ENCODE measurements at places on chromosomes 3 and 15. TPM values are rescaled to one million over a fixed set of nuclear protein-coding genes. Genes with fewer than 3 reads are reported as not detected.
A peak's percentile ranks its signal among the peaks of the same experiment; 100 is the strongest.

GRCh38 chr3:51729042-51729633 lies 22.3 kb downstream of the GRM2 start:
- DNase-seq: no peak

LARP6 gene
- total RNA-seq: 119 TPM

DNA sequence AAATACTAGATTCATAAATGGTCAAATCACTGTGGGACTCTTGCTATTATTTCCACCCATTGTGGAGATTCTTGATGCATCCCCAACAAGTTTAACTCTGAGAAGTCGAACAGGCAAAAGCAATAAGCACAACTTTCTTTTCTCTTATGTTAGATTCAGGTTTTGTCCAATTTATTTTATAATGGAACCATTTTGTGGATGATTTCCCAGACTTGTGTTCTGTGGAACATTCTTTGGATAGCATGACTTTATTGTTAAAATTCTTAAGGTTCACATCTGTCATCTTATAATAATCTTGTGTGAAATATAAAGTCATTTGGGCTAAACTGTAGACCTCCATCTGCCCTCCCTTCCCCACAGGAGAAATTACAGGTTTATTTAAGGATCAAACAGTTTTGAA lies 213.7 kb downstream of the LPP start:
- DNase-seq: no peak

DNA sequence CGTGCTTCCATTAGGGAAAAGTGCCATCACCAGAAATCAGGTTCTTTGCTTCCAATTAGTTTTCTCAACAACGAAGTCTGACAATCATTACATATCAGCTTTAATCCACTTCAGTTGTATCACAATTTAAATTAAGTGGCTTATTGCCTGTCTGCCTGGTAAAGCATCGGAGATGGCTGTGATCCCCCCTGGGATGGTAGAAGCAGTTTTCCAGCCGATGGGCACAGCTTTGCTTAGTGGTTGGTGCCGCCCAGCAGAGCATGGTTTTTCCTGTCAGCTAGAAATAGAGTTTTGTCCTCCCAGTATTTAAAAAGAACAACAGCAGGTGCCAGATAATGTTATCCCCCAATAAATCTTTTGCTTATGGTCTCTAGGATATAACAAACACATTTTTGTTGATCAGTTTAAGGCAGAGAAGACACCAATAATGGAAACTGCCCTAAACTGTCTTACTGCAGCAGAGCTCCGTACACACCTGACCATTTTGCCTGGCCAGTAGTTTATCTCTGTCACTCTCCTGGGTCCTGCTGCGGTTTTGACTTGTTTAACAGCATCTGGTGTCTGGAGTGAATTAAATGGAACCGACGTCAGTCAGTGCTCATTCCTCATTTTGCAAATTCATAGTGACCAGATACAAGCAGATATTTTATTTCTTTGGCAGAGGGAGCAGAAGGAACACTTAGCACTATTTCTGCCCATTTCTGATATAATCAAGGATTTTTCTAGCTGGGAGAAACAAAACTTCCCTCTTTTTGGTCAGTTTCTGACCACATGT lies 79.1 kb downstream of the SLC49A4 start:
- no peak for DNase-seq

DNA sequence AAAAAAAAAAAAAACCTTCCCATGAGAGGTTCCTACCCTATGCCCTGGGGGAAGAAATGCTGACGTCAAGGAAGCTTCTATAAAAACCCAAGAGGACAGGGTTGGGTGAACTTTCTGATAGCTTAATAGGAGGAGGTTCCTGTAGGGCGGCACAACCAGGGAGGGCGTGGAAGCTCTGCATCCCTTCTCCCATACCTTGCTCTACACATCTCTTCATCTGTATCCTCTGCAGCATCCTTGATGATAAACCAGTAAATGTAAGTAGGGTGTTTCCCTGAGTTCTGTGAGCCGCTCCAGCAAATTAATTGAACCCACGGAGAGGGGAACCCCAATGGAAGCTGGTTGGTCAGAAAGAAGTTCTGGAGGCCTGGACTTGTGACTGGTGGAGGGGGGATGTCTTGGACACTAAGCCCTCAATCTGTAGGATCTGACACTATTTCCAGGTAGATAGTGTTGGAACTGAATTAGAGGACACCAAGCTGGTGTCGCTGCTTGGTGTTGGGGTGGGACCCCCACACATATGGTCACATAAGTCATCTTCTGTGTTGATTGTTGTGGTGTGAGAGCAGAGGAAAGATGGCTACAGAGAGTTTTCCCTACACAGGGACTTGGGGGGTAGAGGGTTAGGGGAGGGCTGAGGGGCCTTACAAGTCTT lies 91.5 kb downstream of the ST6GAL1 start:
- no peak for DNase-seq

DCLK3 gene
- total RNA-seq: under 0.01 TPM

RHCG gene
- not detected for total RNA-seq

DNA sequence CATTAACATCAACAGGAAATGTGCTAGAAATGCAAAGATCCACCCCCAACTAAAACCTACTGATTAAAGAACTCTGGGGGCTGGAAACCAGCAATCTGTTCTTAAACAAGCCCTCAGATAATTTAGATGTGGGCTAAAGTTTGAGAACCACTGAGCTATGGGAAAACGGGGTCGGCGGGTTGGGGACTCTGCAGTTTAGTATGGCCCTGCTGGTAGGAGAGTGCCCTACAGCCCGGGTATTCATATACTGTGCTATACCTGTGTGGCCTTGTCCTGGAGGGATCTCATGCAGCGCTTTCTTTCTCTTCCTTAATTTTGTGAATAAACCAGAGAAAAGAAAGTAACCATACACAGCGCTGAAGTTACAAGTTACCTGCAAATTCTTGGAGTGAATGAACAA lies 189.7 kb upstream of the GBE1 start:
- no peak for DNase-seq

TMEM45A gene
- total RNA-seq: 87.7 TPM

C15orf62 gene
- not detected for total RNA-seq

DNA sequence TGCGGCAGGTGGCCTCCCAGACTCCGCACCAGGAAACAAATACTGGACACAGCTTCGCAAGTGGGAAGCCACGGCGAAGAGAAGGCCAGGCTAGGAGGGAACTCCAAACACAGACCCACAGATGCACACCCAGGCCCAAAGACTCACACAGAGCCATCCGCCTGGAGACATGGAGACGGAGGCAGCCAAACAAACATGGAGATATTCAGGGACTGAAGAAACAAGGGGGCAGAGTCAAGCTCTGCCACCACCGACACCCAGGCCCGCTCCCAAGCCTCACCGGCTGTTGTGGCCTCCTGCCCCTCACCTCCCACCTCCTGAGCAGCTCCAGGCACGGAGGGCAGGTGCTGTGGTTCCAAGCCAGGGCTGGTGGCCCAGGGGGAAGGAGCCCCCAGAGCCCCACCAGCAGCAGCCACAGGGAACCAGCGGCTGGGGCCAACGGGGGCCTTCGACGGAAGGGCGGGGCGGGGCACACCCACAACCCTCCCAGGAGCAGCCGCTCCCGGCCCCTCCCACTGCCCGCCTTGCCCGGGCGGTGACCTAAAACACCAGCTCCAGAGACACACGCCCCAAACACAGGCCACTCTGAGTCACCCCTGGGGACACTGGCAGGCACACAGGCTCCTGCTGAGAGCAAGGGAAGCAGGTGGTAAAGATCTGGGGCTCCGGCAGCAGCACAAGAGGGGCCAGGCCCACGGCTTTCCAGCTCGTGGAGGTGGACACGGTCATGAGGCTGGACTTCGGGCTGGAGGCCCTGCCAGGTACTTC lies 31.9 kb downstream of the TNK2 start:
- no peak for DNase-seq

DNA sequence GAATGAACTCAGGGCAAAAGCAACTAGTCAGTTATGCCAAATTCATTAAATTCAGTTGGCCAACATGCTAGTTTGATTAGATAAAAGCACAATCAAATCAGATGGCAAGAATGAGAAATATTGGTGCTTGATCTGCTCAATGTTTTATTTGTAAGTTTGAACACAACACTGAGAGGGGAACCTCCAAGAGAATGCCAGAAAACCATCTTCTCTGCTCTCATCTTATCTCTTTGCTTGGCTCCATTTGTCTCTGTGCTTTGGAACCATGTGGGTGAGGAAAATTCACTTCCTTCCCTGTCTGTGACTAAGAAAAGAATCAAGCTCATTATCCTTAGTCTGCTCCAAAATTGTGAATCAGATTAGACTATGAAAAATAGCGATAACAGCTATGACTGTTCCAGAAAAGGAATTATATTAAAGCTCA lies 43.6 kb upstream of the DCBLD2 start:
- DNase-seq: peak; percentile 58

- DNase-seq: peak; percentile 19
Observed at GRCh38 chr3:23671851-23672589, 133.7 kb upstream of the UBE2E1 start.

RAD51 gene
- total RNA-seq: 5.1 TPM

- no peak for DNase-seq
Observed at GRCh38 chr3:181174676-181175233, 185.2 kb upstream of the DNAJC19 start.

- no peak for DNase-seq
Observed at GRCh38 chr3:116216761-116217160, 228.5 kb downstream of the LSAMP start.

DNA sequence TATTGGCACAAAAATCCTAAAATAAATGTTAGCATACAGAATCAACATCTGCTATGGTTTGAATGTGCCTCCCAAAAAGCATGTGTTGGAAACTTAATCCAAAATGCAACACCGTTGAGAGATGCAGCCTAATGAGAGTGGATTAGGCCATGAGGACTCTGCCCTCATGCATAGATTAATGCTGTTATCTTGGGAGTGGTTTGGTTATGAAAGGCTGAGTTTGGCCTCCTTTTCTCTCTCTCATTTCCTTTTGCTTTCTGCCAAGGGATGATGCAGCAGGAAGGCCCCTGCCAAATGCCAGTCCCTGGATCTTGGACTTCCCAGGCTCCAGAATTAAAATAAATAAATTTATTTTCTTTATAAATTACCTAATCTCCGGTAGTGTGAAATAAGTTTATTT lies 49.4 kb downstream of the SYNM start:
- DNase-seq: peak; percentile 35

DNA sequence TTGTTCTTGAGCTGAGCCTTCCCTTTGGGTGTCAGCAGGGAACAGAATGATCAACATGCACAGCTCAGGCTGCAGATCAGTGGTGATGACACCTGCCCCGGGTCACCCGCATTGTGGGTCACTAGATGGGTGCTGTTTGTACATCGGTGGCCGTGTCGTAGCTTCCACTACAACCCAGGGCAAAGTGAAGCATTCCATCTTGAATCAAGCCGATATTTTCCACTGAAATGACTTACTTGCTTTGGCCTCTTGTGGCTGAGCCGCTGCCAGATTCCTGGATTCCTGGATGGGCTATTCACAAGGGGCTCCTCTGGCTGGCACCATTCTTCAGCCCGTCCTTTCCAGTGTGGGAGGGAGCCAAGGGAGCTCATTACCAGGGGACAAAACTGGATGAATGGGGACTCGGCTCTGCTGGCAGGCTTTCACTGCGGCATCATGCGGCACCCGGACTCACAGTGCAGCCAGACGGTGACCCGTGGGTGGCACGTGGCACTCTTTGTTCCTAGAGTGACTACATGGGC lies 65.6 kb downstream of the SLCO3A1 start:
- DNase-seq: no peak

- DNase-seq: no peak
Observed at GRCh38 chr3:147900851-147901250, 491.7 kb downstream of the ZIC1 start.

OCA2 gene
- total RNA-seq: not detected

GRCh38 chr3:69360690-69361089 lies 25.2 kb downstream of the FRMD4B start:
- no peak for DNase-seq
